Psoas muscle (tissue), 8 donors: ENCODE measurements at places on chromosomes 13 and 19.

- H3K27me3 ChIP-seq: no peaks in the 10 kb centered on the region
- no peak overlapping the region for H3K27ac ChIP-seq
- no peaks in the 10 kb centered on the region for H3K4me1 ChIP-seq
- H3K36me3 ChIP-seq: no peaks in the 10 kb centered on the region
- no peak overlapping the region for H3K4me3 ChIP-seq
Measured at GRCh38 chr13:91557328-91558090, 159.1 kb downstream of the GPC5 start.

- H3K4me1 ChIP-seq: peaks cover 13% of the 10 kb centered on the region
- DNase-seq: peak; percentile 46
- H3K27ac ChIP-seq: peak within 1 kb of the TSS; percentile 93
- peaks cover 2% of the 10 kb centered on the region for H3K36me3 ChIP-seq
- peak within 1 kb of the TSS; percentile 95 for H3K4me3 ChIP-seq
Measured at GRCh38 chr19:38617764-38618589, at the start of gene MAP4K1. Gene MAP4K1, minus strand, starts transcription at chr19:38617953. Its CDS starts 58 bp downstream, at chr19:38617895.

DNA sequence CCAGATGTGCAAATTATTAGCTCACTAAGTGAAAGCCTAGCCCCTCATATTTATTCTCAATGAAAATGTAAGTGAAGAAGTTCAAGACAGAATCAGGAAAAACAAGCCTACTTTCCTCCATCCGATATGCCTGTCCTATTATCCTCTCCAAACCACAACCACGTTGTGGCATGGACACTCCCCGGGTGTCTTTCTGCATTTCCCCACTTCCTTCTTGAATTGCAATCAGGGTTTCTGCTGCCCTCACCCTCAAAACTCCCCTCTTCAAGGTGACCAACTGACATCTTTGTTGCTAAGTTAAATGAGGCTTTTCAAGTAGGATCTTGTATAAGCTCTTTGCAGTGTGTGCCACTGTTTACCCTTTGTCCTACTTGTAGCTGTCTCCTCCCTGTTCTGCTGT lies 11.8 kb downstream of the SLC25A30 start:
- H3K27me3 ChIP-seq: no peaks in the 10 kb centered on the region
- no peak overlapping the region for H3K4me3 ChIP-seq
- H3K4me1 ChIP-seq: peaks cover 22% of the 10 kb centered on the region
- H3K27ac ChIP-seq: no peak overlapping the region
- H3K36me3 ChIP-seq: no peaks in the 10 kb centered on the region

DNA sequence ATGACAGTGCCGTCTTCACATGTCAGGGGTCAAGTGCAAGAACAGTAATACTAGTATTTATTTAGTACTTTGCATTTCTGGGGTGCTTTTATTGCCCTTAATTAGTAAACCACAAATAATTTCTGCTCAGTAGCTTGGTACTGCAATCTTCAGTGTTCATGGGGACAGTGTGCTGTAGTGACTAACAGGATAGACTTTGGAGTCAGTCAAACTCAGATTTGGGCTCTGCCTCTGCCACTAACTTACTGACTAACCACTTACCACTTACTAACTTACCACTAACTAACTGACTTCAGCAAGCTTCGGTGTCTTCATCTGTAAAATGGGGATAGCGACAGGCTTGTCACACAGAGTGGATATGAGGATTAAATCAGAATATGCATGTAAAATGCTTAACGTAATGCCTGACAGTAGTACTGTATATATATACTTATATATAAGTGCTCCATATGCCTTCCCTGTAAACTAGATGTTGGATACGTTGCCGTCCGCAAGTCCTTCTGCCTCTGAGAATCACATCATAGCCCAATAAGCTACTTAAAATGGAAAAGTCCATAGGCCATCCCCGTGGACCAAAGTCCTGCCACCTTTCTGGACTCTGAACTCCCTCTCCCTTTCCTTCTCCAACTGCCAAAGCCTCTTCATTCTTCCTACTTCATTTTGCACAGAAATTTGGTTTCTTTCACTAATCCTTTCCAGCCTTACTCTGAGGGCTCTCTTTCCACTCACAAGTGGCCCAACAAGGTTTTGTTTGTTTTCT lies 158.1 kb downstream of the ZIC5 start:
- no peak for DNase-seq
- H3K27me3 ChIP-seq: no peaks in the 10 kb centered on the region
- H3K4me1 ChIP-seq: no peaks in the 10 kb centered on the region
- no peak overlapping the region for H3K4me3 ChIP-seq
- H3K36me3 ChIP-seq: no peaks in the 10 kb centered on the region
- H3K27ac ChIP-seq: no peak overlapping the region

- H3K27ac ChIP-seq: peak overlapping the region; percentile 72
- H3K27me3 ChIP-seq: no peaks in the 10 kb centered on the region
- no peak overlapping the region for H3K4me3 ChIP-seq
- peaks cover 59% of the 10 kb centered on the region for H3K4me1 ChIP-seq
- peaks cover 31% of the 10 kb centered on the region for H3K36me3 ChIP-seq
Measured at GRCh38 chr19:41324231-41324702, 14.3 kb downstream of the CCDC97 start.

- no peak overlapping the region for H3K27ac ChIP-seq
- no peaks in the 10 kb centered on the region for H3K27me3 ChIP-seq
- no peak overlapping the region for H3K4me3 ChIP-seq
- no peaks in the 10 kb centered on the region for H3K36me3 ChIP-seq
- H3K4me1 ChIP-seq: no peaks in the 10 kb centered on the region
- no peak for DNase-seq
Measured at GRCh38 chr13:91134803-91135184, 212.7 kb upstream of the MIR17HG start.

- H3K4me1 ChIP-seq: no peaks in the 10 kb centered on the region
- no peaks in the 10 kb centered on the region for H3K36me3 ChIP-seq
- no peak overlapping the region for H3K4me3 ChIP-seq
- no peak for DNase-seq
- peaks cover 4% of the 10 kb centered on the region for H3K27me3 ChIP-seq
Measured at GRCh38 chr19:38285567-38285966, 18.5 kb upstream of the C19orf33 start.

DNA sequence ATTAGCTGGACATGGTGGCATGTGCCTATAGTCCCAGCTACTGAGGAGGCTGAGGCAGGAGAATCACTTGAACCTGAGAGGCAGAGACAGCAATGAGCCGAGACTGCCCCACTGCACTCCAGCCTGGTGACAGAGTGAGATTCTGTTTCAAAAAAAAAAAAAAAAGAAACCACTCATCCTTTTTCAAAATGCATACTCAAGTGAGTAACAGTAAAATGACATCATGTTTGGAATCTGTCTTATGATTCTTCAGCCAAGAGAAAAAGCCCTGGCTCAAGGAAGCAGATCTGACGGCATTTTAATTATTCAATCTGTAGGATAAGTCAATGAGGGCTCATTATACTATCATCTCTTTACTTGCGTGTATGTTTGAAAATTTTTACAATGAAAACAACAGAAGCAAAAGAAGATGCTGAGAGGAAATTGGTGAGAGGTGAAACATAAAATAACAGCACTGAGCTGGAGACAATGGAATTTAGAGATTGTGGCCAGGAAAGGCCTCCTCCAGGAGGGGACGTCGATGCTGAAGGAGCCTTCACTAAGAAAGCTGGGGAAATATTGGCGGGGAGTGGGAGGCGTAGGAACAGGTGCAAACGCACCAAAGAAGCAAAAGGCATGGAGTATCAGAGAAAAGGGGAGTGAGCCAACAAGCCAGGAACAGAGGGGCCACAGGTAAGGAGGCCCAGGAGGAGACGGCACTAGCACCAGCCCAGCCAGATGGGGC lies 12.9 kb upstream of the CCNE1 start:
- H3K36me3 ChIP-seq: no peaks in the 10 kb centered on the region
- H3K27me3 ChIP-seq: no peaks in the 10 kb centered on the region
- H3K4me1 ChIP-seq: no peaks in the 10 kb centered on the region
- H3K4me3 ChIP-seq: no peak overlapping the region
- DNase-seq: peak; percentile 20

GRCh38 chr13:77325371-77325980 lies 1.4 kb downstream of the MYCBP2 start:
- H3K4me1 ChIP-seq: peaks cover 53% of the 10 kb centered on the region
- H3K27me3 ChIP-seq: no peaks in the 10 kb centered on the region
- peak overlapping the region; percentile 69 for H3K27ac ChIP-seq
- peak overlapping the region; percentile 93 for H3K4me3 ChIP-seq
- no peaks in the 10 kb centered on the region for H3K36me3 ChIP-seq
- no peak for DNase-seq

DNA sequence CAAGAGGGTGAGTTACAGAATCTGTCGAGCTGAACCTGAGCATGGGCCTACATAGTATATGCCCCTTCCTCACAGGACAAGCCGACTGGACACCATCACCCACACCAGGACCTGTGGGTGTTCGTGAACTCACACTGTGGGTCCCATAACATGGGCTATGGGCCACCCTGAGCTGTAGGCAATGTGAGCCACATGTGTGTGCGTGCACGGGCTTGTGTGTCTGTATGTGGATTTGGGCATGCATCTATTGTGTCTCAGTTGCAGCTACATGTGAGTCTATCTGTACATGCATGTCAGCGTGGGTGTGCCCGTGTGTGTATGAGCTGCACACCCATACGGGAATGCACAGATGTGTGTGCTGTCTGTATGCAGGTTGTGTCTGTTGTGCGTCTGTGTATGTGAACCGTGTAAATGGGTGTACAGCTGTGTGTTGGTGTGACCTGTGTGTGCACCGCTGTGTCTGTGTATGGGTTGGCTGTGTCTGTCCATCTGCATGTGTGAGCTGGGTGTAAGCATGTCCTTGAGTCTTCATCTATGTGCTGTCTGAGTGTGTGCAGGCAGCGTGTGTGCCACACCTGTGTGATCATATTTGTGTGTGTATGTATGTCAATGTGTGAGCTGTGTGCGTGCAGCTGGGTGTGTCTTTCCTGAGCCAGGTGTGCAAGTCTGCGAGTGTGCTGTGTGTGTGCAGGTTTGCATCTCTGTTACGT lies 1.7 kb downstream of the NOTCH3 start:
- no peaks in the 10 kb centered on the region for H3K36me3 ChIP-seq
- peak overlapping the region; percentile 68 for H3K27ac ChIP-seq
- peaks cover 7% of the 10 kb centered on the region for H3K4me1 ChIP-seq
- H3K4me3 ChIP-seq: peak overlapping the region; percentile 59

GRCh38 chr19:51103926-51104341 lies 4.3 kb downstream of the CTU1 start:
- H3K27ac ChIP-seq: no peak overlapping the region
- H3K4me3 ChIP-seq: no peak overlapping the region
- no peak for DNase-seq
- peaks cover 10% of the 10 kb centered on the region for H3K36me3 ChIP-seq
